ENCODE measurements at places on chromosomes 6 and 20.

GRCh38 chr20:14913896-14914620 lies 576.6 kb upstream of the FLRT3 start:
- no peak for DNase-seq

- DNase-seq, result no peak
These were observed 72.2 kb downstream of the RIN2 start for GRCh38 chr20:19830211-19830785.

- no peak for DNase-seq
These were observed 15.0 kb downstream of the SPAG4 start for GRCh38 chr20:35630636-35631035.

DNA sequence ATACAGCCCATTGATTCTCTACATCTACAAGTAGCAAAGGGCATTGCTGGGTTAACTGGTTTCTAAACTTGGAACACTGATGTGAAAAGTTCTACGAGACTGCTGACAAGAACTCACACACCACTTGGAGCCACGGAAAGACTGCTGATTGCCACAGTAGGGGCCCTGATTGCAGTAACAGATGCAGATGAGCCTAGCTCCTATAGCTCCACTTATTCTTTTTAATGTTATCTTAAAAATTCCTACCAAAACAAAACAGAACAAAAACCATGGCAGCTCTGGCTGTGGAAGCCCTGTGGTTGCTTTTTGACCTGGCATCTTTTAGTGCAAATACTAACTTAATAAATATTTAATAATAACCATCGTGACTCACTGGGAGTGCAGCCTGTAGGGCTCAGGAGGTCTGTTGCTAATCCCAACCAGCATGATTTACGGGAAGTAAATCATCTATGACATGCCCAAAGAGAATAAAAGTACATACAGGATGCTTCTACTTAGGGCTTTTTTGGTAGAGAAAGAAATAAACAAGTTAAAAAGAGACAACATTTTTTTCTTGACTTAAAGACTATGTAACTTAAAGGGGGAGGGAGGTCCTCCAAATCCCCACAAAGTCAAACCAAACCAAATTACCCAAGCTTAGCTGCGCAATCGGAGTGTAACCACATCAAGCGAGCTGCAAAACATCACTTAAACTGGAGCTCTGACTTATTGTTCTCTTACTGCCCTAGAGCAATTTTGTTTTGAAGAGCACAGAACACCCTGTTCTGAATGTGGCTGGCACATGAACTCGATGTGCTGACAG lies 87.2 kb downstream of the FKBP5 start:
- DNase-seq, result peak; percentile 66

DNA sequence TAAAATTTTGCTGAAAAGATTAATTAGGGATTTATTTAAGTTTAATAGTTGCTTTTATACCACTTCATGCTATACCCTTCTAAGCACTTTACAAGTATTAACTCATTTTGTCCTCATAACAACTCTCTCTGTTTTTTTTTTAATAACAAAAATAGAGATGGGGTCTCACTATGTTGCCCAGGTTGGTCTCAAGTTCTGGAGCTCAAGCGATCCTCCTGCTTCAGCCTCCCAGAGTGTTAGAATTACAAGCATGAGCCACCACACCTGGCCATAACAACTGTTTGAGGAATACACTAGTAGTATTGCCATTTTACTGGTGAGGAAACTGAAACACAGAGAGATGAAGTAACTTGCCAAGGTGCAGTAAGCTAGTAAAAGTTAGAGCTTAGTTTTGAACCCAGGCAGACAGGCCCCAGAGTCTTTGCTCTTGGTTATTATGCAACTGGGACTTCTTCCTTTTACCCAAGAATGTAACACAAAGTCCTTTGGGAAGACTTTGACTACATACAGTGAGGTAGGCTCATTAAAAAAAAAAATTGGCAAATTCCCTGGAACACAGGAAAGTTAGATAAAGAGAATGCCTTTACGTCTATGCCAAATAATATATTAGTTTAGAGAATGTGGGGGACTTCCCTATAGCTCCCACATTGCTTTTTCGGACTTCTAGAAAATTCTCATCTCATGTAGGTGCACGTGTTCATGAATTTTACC lies 11.4 kb downstream of the ANKS1A start:
- DNase-seq, result no peak

DNA sequence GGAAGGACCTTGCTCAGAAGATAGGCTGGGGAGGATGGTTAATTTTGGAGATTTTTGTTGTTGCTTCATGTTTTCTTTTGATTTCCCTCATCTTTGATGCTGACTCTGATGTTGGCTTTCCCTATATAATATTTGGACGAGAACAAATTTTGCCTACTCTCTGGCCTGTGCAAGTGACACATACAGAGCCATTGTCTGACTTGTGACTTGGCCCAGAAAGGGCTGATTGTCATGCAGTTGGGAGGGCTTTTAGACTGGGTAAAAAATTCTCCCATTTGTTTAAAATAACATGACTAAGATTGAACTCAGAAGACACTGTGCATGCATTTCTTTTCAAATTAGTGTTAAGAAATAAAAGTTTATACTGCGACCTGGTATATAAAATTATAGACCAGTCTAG lies 98.6 kb upstream of the SUPT3H start:
- no peak for DNase-seq

Data from stimulated activated naive CD8-positive, alpha-beta T cell treated with anti-CD3 and anti-CD28 coated beads, Interleukin-15, amount 100 ng/mL, for 72 hours (primary cell).